Urinary bladder (tissue), 4 donors: ENCODE measurements at places on chromosomes 4 and X. TPM values are rescaled to one million over a fixed set of nuclear protein-coding genes. Genes with fewer than 3 reads are reported as not detected.
A peak's percentile ranks its signal among the peaks of the same experiment; 100 is the strongest.

SSX4B gene
- total RNA-seq = not detected

DLG3 gene
- 23.7 TPM for total RNA-seq

- no peak for DNase-seq
Observed at GRCh38 chr4:48949086-48949485, 37.0 kb upstream of the CWH43 start.

DNA sequence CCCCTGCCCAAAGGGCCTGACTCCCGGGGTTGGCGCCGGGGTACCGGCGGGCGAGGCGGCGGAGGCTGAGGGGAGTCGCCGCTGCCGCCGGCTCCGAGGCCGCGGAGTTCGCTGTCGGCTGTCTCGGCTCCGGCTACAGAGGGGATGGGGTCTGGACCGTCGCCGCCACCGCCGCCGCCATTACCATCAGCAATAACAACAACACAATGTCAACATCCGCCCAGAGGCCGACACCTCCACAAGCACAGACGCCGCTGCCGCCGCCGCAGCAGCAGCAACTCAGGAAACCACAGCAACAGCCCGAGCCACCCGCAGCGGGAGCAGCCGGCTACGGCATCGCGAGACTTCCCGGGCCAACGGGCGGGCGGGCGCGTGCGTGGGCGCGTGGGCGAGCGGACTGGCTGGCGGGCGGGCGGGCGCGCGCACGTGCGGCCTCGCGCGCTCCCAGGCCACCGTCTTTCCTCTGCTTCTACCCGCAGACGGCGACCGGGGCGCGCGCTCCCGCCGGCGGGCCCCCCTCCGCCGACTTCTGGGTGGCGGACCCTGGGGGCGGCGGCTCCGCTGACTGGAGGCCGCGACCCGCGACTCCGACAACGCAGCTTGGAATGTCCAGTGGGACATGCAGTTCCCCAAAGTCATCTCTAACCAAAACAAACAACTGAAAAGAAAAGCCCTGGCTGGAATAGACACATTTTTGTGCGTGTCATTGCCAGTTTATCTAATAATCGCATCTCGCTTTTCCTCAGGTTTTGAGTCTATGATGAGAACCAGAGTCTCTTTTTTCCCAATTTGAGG lies at the start of gene CHIC2:
Gene CHIC2 (minus strand): TSS at position 289 of the 795 bp plus-strand sequence. CDS start 305 bp downstream, outside the sequence.
- peak; percentile 74 for DNase-seq

NCAPG gene
- total RNA-seq = 30.4 TPM

GRCh38 chr4:145171911-145172310 lies 8.5 kb downstream of the OTUD4 start:
- no peak for DNase-seq

- DNase-seq = no peak
Observed at GRCh38 chr4:7291372-7292114, 99.2 kb downstream of the SORCS2 start.

GRCh38 chrX:151737494-151737893 lies 2.9 kb downstream of the CNGA2 start:
- DNase-seq = no peak

GRCh38 chrX:124407226-124407625 lies 60.9 kb downstream of the SH2D1A start:
- DNase-seq = no peak

C4orf50 gene
- 0.32 TPM for total RNA-seq

TCEAL6 gene
- not detected for total RNA-seq

DNA sequence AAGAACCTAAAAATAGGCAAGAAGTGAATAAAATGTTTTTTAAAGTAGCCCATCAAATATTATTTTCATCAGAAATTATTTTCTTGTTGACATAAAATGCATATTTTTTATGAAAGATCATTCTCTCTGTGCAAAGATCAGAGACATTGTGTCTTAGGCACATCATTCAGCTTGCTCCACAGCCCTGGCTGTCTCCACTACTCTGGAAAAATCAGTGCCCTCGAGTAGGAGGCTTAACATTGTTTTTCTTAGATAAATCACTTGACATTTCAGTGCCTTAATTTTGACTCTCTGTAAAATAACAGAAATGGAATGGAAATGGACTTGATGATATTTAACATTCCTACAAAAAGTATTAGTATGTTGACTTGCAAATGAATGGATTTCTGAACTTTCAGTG lies 77.9 kb downstream of the FAT4 start:
- DNase-seq = no peak

DNA sequence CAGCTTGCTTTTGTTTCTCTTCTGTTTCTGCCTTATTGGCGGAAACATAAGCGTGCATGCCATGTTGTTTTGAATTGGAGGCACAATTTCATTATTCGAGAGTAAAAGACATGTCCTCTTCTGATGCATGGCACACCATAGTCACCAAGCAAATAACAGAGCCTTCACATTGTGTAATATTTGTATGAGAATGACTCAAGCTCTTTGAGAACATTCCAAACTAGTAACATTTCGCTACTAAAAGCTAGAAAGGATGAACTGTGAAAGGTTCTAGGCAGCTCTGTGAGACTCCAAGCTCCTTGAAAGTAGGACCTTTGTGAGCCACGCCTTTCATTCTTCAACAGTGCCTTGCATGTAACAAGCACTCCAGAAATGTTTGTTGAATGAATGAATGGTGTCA lies 9.2 kb upstream of the ANXA3 start:
- DNase-seq = no peak

LONRF3 gene
- total RNA-seq = 3.4 TPM

GRCh38 chr4:75180790-75181776 lies 248.2 kb downstream of the PARM1 start:
- no peak for DNase-seq

GRCh38 chrX:43693602-43694406 lies 37.7 kb downstream of the MAOA start:
- DNase-seq = no peak

INTS12 gene
- 18.1 TPM for total RNA-seq

GRCh38 chr4:173538148-173538908 lies 8.3 kb upstream of the HAND2 start:
- DNase-seq = no peak

DNA sequence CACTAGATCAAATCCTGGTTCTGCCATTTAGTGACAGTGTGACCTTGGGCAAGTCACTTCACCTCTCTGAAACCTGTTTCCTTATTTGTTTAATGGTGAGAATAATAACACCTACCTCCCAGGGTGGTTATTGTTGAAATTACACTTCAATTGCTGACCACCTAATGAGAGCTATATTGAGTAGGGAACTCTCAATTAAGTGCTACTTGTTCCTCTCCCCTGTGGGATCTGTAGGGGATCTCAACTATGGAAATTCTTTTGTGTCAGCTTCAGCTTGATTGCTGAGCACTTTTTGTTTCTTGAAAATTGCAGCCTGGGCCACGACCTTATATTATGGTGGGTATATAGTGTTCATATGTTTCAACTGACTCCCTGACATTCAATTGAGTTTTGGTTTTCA lies 102.1 kb downstream of the SHROOM4 start:
- DNase-seq = no peak

GRCh38 chr4:19945501-19945900 lies 306.2 kb upstream of the SLIT2 start:
- DNase-seq = no peak

L1CAM gene
- 5.6 TPM for total RNA-seq

NSUN7 gene
- total RNA-seq = 9.0 TPM

DNA sequence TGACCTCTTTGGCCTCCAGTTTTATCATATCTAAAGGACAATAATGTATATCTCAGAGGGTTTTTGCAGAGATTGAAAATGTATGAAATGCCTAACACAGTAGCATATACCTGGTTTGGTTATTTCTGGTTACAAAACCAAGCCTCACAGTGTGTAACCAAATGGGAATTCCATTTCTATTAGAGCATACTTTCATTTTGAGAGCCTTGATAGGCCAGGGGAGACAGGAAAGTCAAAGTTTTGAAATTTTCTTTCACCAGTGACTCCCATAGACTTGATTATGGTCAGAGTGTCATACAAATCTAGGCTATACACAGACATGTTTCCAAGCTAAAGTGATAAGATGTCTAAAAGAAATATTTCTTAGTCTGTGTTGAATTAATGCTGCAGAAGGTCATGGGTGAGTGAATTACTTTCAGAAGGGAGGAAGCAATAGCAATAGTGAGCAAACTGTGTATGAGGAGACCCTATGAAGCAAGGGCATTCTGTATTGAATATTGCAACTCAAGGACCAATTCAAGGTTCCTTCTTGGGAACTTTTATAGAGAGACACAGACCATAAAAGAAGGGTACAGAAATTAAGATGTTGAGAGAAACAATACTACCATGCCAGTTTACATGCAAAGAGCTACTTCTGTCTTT lies 151.1 kb downstream of the PDE5A start:
- DNase-seq = no peak

AKAP4 gene
- total RNA-seq = 0.32 TPM

DNA sequence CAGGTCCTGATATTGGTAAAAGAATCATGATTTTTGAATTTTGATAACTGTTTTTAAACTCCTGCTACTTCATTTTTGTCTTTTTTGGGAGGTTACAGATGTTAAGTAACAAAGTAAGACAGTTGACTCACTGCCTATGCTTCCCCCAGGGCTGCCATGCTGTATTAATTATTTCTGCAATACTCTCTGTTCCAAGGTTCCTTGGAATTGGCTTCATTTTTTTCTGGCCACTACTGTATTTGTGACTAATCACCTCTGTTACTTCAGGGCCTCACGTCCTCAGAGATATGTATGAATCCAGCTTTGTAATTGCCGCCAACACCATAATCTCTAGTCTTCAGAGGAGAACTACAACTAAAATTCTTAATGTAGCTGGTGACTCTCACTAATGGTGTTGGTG lies 1729.3 kb downstream of the C4orf33 start:
- DNase-seq = no peak

- peak; percentile 43 for DNase-seq
Observed at GRCh38 chr4:8410641-8411271, 29.8 kb downstream of the ACOX3 start.

- no peak for DNase-seq
Observed at GRCh38 chr4:120829113-120829831, 93.3 kb downstream of the PRDM5 start.

DNA sequence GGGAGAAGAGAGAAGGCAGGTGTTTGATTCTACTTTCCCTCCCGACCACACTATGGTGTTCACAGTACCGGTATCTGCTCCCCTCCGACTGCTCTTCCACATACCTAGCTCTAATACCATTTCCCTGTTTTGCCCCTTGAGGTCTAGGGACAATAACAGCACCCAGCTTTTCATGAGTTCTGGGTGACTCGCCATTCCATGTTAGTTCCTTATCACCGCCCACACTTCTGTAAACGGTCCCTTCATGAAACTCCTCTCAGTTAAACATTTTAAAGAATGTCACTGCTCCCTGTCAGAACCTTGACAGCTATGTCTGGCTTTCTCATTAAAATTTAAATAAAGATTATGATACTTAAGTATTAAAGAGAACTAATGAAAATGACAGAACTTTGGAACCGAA lies 136.7 kb downstream of the ADAMTS3 start:
- DNase-seq = no peak

DNA sequence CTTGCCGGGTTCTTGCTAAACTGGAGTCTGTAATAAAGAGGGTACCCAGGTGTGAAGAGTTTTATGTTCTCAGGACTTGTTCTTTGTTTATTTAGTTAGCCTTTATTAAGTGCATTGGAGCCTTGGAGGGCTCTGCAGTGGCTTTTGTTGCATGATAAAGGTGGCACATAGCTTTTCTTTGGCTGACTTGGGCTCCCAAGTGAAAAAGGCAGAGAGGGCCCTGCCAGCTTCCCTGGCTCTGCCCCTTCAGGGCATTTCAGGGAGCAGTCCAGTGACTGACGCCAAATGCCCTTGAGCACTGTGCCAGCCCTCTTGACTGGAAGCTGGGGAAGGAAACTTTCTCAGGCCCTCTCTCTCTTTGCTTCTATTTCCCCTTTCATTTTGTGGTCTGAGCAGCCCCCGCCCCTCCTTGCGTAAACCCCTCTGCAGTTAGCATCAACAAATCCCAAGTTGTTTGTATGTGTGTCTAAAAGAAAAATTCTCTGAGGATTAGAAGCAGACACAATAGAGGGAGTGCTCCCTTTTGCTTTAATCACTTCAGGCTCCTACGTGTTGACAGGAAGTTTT lies 152.2 kb downstream of the NHS start:
- DNase-seq = no peak

DNA sequence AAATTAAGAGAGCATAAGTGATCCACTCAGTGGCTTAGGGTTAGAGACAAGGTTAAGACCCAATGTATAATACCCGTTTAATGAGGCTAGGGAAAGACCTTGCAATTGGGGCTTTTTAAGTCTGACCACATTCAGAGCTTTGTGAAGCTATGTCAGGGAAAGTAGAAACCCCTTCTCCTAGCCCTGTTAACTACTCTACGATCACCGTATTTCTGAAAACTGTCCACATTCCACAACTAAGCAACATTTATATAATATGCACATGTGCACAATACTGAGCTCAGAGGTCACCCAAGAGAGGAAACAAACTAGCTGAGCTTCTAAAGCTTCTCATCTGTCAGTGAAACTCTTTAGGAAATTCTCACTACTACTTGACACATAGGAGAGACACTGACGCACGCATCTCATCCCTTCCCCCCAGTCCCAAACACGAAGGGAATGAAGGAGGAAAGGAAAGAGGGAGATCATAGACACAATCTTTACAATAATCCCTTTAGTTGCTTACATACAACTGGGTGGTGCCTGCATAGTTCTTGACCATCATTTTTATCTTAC lies 56.2 kb downstream of the METTL14 start:
- no peak for DNase-seq

DNA sequence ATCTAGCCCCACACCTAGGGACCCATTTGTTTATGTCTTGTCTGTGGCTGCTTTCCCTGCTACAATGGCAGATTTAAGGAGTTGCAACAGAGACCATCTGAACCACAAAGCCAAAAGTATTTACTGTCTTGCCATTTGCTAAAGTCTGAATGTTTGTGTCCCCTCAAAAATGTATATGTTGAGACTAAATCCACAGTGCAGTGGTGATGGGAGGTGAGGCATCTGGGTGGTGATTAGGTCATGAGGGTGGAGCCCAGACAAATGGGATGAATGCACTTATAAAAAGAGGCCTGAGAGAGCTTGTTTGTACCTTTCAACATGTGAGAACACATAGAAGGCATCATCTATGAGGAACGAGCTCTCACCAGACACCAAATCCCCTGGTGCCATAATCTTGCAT lies 137.3 kb downstream of the TMEM144 start:
- no peak for DNase-seq

GRCh38 chrX:20666331-20666730 lies 399.6 kb upstream of the RPS6KA3 start:
- DNase-seq = no peak

GRCh38 chr4:55036405-55036804 lies 89.0 kb downstream of the KDR start:
- no peak for DNase-seq

ARMCX1 gene
- total RNA-seq = 71.3 TPM

NDST4 gene
- 1.0 TPM for total RNA-seq
